ENCODE measurements at places on chromosomes 7 and 10.
A peak's percentile ranks its signal among the peaks of the same experiment; 100 is the strongest.

DNA sequence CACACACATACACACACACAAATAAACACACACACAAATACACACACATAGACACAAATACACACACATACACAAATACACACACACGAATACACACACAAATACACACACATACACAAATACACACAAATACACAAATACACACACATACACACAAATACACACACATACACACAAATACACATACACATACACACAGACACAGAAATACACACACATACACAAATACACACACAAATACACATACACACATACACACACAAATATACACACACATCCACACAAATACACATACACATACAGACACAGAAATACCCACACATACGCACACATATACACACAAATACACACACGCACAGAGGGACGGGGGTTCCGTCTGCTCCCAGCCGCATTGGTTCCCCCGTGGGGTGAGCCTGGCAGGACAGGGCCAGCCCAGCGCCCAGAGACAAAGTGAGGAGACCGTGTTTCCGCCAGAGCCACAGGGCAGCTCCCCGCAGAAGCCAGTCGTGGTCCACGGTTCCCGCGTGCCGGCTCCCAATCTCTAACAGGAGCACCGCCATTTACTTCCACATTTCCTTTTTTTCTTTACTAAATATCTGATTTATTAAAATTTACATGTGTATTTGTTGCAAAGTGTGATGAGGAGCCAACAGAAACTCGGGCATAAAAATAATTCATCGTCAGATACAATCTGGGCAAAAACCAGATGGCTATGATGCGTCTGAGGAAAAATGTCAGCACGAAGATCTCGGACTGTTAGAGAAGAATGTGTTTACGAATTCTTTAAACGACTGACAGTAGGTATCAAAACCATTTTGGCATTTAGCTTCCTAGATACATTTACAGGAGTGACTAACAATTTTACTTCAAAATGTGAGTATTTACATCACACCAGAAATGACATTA is 3.1 kb upstream of the KNDC1 start:
- DNase-seq, result no peak

- DNase-seq, result no peak
Observed at GRCh38 chr7:112414855-112415490, 35.3 kb upstream of the IFRD1 start.

DNA sequence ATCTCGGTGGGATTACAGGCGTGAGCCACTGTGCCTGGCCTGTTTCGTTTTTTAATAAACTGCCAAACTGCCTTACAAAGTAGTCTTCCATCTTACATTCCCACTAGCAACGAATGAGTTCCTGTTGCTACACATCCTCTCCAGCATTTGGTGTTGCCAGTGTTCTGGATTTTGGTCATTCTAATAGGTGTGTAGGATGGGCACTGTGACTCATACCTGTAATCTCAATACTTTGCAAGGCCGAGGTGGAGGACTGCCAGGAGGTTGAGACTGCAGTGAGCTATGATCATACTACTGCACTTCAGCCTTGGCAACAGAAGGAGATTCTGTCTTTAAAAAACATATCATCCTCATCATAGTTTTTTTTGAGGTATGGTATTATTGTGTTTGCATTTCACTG is 21.4 kb upstream of the RSBN1L start:
- DNase-seq, result no peak

DNA sequence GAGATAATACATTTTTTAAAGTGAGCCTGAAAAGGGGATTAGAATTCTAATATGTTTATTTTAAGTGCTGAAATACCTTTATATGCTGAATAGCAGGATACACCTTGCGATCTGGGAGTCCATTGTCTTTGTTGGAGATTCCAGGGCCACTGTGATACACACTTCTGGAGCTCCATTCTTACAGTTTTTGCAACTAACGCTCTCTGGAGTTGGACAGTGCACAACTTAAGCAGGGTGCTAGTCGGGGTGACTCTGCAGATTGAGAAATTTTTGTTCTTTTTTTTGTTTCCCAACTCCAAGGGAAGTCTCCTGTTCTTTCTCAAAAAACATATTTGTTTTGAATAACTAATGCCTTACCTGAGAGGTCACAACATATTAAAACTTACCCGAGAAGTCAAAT is 23.7 kb upstream of the POU6F2 start:
- no peak for DNase-seq

DNA sequence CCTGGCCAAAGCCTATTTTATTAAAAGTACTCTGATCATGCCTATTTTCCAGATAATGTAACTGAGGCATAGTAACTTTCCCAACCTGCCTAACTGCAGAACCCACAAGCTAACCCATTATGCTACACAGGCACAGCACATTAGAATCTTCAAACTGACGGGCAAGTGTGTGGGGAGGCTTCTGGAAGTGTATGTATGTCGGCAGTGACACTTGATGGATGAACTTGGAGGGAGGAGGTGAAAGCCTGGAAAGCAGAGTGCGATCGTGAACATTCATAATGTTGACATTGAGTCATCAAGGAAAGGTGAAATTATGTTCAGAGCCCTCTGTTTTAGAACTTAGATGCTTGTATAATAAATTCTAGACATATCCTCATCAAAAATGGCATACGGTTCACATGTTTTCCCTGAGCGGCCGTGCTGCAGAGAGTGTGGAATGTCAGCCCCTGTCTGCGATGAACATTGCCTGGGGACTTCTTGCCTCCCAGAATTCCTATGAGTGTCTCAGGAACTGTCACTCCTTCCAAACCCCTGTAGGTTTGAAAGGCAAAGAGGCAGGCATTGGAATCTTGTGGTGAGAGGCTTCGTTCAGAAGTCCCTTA is 102.4 kb downstream of the SLIT1 start:
- no peak for DNase-seq

DNA sequence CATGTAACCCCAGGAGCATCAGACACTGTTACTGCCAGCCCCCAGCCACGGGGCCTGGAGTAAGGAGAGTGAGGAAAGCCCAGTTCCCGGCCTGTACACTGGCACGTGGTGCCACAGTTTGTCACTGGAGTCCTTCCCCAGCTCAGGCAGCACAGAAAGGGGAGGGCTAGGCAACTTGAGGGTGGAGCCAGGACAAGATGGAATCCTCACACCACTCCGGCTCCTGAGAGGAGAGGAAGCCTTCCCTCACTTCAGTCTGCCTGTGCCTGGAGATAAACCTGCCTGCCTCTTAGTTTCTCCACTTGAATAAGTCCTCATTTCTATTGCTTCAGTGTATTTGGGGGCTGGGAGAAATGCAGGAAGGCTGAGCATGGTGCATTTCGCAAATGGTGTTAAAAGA is 176.0 kb downstream of the KIAA1217 start:
- DNase-seq, result no peak

- no peak for DNase-seq
Observed at GRCh38 chr10:118792526-118792925, 37.8 kb upstream of the CACUL1 start.

DNA sequence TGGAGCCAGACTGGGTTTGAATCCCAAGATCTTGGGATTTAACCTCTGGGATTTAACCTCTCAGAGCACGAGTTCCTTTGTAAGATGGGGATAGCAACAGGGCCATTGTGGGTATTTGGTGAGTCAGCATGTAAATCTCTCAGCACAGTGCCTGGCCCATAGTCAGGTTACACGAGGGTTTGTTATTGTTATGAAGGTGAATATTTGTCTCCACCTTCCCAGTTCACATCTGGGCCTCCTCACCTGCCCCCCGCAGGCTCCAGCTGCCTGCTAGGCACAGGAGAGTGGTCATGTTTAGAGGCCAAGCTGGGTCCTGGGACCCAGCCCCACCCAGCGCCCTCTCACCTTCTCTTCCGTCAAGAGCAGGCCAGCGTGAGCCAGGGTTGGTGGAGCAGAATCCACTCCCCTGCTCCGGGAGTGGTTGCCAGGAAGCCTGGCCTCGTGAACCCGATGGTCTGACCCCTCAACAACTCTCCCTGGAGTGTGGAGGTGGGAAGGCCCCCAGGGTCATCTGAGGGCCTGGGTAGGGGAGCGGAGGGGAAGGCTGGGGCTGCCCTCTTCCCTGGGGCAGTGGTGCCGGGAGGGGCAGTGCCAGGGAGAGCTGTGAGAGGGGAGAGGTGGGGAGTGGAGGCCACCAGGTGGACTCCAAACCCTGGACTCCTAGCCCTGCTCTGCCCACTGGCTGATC is 26.0 kb downstream of the FAM241B start:
- no peak for DNase-seq

DNA sequence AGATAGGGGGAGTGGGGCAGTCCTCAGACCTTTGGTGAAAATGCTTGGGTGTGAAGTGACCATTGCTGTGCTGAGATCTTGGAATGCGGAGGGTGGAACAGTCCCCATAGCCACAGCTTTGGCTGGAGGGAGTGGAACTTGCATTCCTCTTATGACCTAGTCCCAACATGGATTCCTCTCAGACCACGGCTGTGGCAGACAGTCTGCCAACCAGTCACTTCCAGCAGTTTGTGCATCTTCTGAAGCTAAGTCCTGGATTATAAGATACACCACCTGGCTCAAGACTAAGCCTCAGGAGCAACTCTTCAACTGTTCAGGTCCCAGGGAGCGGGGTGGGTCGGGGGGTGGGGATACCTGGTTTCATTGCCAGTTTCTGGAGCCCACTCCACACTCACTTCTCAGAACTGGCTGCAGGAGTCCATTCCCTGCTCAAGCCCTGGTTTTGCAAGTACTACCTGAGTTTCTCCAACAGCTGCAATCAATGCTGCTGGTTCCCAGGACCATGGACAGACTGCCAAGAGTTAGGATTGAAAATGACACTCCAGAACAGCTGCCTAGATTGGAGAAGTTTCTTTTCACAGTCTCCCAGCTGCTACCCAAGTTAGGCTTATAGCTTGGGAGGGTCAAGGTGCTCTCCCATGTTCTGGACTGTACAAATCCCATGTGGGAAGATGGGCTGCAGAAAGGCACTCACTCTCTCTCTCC is 29.1 kb upstream of the DGKB start:
- DNase-seq, result no peak

DNA sequence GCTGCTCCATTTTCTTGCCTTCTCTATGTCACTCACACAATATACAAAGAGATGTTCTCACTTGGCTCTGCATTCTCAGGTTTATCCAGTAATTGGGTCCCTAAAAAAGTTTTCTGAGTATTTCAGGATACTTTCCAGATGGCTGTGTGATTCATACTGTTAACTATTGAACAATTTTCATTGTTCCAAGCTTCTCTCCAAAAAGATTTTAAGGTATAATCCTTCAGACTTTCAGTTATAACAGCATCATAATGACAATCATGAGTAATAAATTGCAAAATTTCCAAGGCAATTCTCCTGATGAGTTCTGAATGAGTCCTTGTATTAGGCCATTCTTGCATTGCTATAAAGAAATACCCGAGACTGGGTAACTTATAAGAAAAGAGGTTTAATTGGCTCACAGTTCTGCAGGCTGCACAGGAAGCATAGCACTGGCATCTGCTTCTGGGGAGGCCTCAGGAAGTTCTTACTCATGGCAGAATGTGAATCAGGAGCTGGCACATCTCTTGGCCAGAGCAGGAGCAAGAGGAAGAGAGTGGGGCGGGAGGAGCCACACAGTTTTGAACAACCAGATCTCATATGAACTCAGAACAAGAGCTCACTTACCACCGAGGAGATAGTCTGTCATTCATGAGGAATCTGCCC is 148.1 kb downstream of the SLC16A9 start:
- DNase-seq, result peak; percentile 3

DNA sequence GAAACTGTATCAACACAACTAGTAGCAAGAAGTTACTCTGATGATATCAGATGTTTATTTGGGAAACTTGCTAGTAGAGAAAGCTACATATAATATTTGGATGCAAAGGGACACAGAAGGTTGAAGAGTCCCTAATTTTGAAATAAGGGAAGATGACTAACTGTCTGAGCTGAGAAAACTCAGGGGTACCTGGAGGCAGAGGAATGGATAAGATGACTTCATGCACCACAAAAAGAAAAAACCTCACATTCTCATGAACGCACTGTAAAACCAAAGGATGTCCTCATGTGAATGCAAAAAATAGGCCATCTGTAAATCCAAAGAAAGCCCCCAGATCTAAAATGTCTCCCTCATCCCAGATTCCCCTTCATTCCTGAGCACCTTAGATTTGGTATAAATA is 29.3 kb downstream of the PRSS2 start:
- DNase-seq, result no peak

- DNase-seq, result no peak
Observed at GRCh38 chr10:22854935-22855421, 72.9 kb upstream of the ARMC3 start.

DNA sequence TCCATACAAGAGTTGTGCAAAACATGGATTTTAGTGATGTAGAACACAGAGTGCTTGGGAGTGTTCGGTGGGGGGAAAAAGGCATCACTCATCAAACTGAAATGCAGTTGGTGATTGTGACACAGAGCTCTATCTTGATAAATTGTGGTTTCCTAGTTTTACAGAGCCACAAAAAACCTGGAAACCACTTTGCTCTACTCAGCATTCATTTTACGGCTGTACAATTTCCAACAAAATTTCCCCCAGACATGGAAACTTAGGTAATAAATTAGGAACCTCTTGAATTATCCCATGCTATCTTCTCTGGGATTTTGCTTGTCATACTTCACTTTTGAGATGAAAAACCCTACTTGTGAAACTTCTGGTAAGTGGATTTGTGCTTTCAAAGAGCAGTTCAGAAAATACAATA is 614.9 kb upstream of the FZD8 start:
- DNase-seq, result no peak

DNA sequence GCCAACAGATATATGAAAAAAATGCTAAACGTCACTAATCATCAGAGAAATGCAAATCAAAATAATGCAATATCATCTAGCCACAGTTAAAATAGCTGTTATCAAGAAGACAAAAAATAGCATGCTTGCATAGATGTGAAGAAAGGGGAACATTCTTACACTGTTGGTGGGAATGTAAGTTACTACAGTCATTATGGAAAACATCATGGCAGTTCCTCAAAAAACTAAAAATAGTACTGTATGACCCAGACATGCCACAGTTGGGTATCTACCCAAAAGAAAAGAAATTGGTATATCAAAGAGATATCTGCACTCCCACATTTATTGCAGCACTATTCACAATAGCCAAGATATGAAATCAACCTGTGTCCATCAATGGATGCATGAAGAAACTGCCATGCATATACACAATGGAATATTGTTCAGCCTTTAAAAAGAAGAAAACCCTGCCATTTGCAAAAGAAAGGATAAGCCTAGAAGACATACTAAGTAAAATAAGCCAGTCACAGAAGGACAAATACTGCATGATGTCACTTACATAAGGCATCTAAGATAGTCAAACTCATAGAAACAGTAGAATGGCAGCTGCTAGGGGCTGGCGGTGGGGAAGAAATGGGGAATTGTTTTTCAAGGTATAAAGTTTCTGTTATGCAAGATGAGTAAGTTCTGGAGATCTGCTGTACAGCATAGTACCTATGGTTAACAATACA is 107.0 kb downstream of the PTPN20 start:
- no peak for DNase-seq

- DNase-seq, result peak; percentile 39
Observed at GRCh38 chr7:106775552-106775936, 89.5 kb upstream of the PIK3CG start.

GRCh38 chr7:24343614-24344013 is 59.6 kb downstream of the NPY start:
- DNase-seq, result no peak

All from dermis microvascular lymphatic vessel endothelial cell (primary cell).